Non-pigmented ciliary epithelial cell (primary cell): ENCODE measurements at places on chromosomes 1 and 21.

GRCh38 chr21:27513016-27513415 is 546.1 kb upstream of the ADAMTS5 start:
- no peak for DNase-seq

GRCh38 chr21:42513985-42514882 is 582 bp downstream of the SLC37A1 start:
- no peak for DNase-seq

DNA sequence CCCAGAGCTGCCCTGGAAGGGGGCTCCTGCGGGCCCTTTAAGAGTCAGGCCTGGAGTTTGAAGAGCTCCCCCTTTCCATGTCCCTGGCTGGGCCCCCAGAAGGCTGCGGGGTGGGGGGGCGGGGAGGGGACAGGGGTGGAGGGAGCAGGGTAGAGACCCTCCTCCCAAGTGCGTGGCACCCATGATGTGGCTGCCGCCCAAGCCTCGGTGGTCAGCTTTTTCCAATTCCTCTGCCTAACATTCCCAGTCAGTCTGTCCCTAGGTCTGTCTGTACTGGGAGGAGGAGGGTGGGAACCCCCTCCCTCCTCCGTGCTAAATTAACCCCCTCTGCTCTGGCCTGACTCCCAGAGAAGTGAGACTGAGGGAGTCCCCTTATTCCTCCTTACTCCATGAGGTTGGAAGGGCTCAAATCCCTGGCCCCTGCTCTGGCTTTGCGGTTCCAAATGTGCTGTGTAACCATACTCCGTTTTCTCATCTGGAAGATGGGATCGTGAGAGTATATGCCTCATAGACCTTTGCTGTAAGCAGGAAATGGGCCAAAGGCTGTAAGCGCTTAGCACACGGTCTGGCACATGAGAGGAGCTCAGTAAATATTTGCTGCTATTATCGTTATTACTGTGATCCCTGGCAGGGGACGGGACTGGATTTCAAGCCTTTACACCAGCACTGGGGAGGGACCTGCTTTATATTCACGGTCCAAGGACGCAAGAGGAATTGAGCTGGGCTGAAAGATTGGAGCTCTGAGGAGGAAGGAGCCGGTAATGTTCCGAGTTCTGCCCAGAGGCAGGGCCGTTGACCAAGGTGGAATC is 658 bp upstream of the COL16A1 start:
- DNase-seq, result no peak

GRCh38 chr1:154794608-154795007 is 75.5 kb downstream of the KCNN3 start:
- DNase-seq, result no peak

DNA sequence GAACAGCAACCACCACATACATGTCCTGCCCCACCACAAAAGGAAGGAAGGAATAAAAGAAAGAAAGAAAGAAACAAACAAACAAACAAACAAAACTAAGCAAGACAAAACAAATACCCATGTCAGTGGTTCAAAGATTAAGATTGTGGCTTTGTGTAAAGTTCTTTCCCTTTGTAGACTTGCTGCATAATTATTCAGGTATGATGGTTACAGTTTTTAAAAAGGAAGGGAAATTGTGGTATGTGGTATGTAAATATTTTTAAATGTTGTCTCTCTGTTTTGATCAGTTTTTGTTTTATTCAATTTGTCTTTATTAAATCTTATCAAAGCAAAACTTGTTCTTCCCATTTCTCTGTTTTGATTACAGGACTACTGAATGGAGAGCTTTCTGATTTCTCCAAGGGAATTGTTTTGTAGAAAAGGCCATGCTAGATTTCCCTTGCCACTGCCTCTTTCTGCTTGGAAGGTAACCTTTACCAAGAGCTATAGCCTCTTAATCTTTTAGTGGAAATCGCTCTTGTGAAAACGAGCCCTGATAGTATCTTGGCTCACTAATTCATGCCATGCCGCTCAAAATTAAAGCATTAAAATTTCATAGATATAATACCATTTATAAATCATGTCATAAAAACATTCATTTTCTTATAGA is 290.3 kb upstream of the ST6GALNAC5 start:
- no peak for DNase-seq
